ENCODE measurements at places on chromosomes 3 and 15. TPM values are rescaled to one million over a fixed set of nuclear protein-coding genes. Genes with fewer than 3 reads are reported as not detected.

HHATL gene
- total RNA-seq, result not detected

IGSF10 gene
- total RNA-seq, result under 0.01 TPM

NOX5 gene
- 1.1 TPM for total RNA-seq

BAHD1 gene
- 18.0 TPM for total RNA-seq

Data from HT1080 (cell line).